ENCODE measurements at places on chromosomes 4 and X.

DNA sequence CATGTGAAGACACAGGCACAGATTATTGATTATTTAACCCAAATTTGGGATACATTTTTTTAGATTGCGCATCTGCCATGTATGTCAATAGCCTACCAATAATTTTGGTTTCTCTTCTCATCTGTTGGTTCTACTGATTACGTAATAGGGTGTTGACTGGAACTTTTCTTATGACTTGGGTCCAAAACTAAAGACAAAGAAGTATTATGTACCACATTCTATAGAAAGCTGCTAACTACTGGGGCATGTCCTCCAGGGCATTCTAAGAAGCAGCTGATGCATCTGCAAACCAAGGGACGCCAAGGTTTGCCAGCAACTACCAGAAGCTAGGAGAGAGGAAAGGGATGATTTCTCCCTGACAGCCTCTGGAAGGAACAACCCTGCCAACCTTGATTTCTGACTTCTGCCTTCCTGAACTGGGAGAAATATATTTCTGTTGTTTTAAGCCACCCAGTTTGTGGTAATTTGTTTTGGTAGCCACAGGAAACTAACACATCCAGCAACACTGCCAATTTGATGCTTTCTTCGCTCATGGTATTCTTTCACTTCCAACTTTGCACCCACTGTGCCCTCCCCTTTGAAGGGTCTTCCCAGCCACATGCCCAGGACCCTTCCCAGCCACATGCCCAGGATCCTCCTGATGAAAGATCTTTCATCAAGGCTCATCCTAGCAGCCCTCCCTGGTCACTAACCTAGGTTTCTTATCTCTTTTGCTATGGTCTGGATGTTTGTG, 15.9 kb upstream of the TLR1 start:
- no peak overlapping the region for H3K4me3 ChIP-seq
- H3K4me1 ChIP-seq = peaks cover 17% of the 10 kb centered on the region
- H3K36me3 ChIP-seq = peaks cover 7% of the 10 kb centered on the region
- no peaks in the 10 kb centered on the region for H3K27me3 ChIP-seq

GRCh38 chr4:140675599-140676231, 80.5 kb downstream of the TBC1D9 start:
- no peaks in the 10 kb centered on the region for H3K4me1 ChIP-seq
- H3K36me3 ChIP-seq = no peaks in the 10 kb centered on the region
- H3K27ac ChIP-seq = no peak overlapping the region

DNA sequence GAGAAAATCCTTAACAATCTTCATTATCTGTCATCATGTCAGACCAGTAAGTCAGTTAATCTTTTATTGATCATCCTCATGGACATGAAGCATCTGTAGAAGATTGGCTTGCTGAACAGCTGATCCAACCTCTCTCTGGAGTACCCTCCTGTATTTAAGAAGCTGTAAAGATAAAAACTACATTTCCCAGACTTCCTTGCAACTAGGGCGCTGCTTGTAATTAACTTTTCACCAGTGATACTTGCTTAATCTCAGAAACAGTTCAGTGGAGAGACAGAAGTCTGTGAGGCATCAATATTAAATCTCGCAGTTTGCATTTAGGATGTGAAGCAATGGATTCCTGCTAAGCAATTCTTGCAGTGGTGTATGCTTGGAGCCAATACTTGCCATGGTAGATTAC, 36.0 kb upstream of the SMARCA5 start:
- no peak overlapping the region for H3K4me3 ChIP-seq
- no peak for DNase-seq
- H3K36me3 ChIP-seq = no peaks in the 10 kb centered on the region
- H3K27me3 ChIP-seq = no peaks in the 10 kb centered on the region
- H3K4me1 ChIP-seq = no peaks in the 10 kb centered on the region

- H3K4me3 ChIP-seq = no peak overlapping the region
- DNase-seq = no peak
- H3K4me1 ChIP-seq = peaks cover 4% of the 10 kb centered on the region
- no peaks in the 10 kb centered on the region for H3K27me3 ChIP-seq
- no peak overlapping the region for H3K27ac ChIP-seq
Measured at GRCh38 chr4:114271031-114271430, 291.6 kb upstream of the ARSJ start.

GRCh38 chr4:18664171-18664570, 642.6 kb upstream of the LCORL start:
- H3K4me1 ChIP-seq = no peaks in the 10 kb centered on the region
- no peak for DNase-seq
- H3K36me3 ChIP-seq = no peaks in the 10 kb centered on the region
- no peak overlapping the region for H3K4me3 ChIP-seq
- no peaks in the 10 kb centered on the region for H3K27me3 ChIP-seq

GRCh38 chr4:112504807-112505206, 11.2 kb downstream of the NEUROG2 start:
- H3K36me3 ChIP-seq = no peaks in the 10 kb centered on the region
- no peak overlapping the region for H3K4me3 ChIP-seq
- peaks cover 14% of the 10 kb centered on the region for H3K4me1 ChIP-seq
- DNase-seq = no peak

All from activated naive CD8-positive, alpha-beta T cell treated with anti-CD3 and anti-CD28 coated beads for 36 hours (primary cell).